ENCODE measurements at places on chromosomes 11 and 22.

- no peak for DNase-seq
Observed at GRCh38 chr11:117421041-117421440, 93.4 kb downstream of the CEP164 start.

DNA sequence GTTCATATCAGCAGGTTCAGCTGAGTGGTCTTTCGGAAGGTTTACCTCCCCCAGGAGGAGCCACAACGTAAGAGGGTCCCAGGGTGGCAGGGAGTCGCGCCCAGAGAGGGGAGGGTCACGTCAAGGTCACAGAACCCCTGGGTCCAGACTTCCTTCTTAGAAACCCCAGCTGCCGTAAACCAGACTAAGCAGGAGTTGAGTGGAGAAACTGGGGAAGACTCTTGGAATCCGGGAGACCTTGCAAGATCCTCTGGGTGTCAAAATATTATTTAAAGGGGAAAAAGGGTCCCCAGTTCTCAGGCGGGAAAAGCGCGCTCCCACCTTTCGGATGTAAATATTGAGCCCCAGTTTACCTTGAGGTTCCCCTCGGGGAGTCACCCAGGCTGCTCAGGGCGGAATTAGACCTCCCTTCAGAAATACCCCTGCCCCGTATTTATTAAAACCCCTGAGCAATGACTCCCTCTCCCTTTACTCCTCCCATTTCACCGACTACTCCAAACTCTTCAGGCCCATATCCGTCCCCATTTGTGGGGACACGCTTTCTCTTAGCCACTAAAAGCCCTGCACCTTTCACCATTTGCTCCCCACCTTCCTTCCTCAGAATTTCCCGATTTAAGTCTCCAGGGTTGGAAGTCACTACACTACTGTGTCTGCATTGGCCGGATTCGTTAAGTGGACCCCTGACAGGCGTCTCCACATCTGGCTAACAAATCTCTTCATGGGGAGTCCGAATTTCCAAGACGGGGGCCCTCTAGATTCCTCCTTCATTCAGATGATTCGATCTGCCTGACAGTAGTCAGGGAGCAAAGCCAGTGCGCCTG lies 4.2 kb downstream of the SLC17A6 start:
- DNase-seq: no peak

DNA sequence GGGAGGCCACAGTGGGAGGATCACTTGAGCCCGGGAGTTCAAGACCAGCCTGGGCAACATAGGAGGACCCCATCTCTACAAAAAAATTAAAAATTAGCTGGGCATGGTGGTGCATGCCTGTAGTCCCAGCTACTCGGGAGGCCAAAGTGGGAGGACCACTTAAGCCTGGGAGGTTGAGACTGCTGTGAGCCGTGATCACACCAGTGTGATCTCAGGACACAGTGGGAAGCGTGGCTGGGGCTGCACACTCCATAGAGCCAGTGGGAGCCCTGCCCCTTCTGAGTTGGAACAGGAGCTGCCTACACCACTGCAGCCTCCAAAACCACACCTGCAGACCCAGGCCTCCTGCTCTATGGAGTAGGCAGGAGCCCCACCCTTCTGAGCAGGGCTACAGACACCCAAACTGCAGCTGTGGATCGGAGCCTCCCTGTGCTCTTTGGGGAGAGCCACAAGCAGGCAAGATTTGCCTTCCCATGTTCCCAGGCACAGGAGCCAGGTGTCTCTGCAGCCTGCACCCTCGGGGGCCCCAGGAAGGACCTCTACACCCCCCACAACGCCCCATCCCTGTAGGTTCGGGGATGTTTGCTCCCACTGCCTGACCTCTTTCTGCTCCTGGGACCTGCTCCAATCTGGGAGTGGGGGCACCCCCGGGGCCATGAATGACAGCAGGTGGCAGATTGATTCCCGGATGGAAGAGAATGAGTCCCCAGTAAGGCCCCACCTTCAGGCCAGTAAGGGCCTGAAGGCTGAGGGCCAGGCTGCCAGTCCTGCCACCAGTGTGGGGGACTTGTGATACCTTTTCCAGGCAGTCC lies 245.4 kb downstream of the BUD13 start:
- DNase-seq: no peak

GRCh38 chr11:7530013-7530640 lies 16.3 kb downstream of the PPFIBP2 start:
- no peak for DNase-seq

DNA sequence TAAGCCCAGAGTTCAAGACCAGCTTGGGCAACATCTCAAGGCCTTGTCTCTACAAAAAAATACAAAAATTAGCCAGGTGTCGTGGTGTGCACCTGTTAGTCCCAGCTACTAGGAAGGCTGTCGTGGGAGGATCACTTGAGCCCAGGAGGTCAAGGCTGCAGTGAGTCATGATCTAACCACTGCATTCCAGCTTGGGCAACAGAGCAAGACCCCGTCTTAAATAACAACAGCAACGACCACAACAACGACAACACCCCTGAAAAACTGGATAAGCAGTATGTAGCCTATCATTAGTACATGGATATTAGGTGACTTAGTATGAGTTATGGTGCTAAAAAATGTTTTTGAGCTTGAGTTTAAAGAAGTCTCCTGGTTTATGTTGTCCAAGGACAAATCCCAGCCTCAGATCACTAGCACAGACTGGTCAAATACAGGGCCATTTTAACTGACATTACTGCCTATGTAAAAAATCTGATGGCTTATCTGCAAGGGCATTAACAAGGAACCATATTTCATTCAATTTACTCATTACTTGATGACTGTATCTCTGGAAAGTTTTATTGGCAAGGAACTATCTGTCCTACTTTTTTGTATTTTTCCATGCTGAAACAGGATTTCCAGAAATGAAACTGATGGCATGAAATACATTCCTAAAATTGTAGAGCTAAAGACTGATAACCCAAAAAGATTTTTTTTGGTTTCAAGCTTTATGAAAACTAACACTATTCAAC lies 23.4 kb downstream of the C2CD3 start:
- DNase-seq: no peak

- DNase-seq: no peak
Observed at GRCh38 chr11:105297463-105297862, 157.9 kb upstream of the CARD18 start.

DNA sequence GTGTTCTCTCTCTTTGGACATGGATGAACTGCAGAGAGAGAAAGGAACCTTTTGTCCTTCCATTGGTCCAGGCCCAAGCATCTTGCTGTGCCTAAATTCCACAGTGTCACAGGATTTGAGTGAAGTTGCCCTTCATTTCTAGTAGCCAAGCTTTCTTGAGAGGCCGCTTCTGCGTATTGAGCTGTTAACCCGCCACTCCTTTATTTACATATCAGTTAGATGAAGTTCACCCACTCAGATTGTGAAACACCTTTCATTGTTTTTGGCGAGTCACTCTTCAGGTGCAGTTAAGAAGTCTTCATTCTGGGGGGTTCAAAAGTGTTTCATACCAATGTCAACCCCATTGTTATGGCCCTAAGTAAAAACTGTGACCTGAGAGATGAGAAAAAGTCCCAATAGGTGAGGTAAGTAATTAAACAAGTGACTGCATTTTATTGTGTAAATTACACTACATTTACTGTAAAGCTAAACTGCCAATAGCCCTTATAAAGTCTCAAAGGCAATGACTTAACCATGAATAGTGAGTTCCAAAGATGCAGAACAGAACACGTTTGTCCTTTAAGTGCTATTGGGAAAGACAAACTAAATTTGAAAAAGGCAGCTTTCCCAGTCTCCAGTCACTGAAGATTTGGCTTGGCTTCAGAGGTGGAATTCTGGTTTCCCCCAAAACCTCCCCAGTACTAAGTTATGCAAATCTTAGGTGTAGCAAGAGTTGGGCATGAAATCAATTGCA lies 61.0 kb downstream of the APIP start:
- DNase-seq: no peak

DNA sequence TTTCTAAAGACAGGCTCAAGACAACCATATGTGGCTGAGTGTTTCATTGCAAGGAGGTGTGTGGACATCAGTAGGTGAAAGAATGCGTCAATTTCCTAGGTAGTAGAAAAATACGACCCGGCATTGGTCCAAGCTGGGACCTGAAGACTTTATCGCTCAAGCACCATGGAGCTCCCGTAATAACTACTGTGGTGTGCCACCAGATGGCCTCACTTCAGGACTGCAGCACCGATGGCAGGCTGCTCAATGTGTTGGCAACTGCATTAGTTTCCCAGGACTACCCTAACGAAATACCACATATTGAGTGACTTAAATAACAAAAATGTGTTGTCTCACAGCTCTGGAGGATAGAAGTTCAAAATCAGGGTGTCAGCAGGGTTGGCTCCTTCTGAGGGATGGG lies 72.4 kb upstream of the FAT3 start:
- DNase-seq: no peak

GRCh38 chr11:102685338-102685737 lies 20.2 kb downstream of the MMP27 start:
- DNase-seq: no peak

DNA sequence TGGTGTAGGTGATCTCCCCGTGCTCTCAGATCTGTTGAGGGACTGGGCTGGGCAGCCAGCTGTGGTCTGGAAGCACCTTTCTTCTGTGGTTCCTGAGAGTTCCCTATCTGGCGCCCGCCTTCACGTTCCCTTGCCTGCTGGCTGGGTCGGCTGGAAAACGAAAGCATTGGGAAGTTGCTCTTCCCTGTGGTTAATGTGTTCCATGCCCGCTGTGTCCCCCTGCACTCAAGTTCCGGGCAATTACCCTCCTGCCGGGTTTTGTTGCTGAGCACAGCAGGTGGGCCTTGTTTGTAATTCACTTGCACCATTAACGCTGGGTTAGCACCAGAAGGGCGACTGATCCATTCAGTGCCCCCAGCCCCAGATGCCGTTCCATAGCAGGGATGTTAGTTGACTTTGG lies 134.1 kb downstream of the GRIK4 start:
- DNase-seq: peak; percentile 46
